ENCODE measurements at places on chromosomes 6 and 20. TPM values are rescaled to one million over a fixed set of nuclear protein-coding genes. Genes with fewer than 3 reads are reported as not detected.

Gene PSMB9
- 0.43 TPM for total RNA-seq

Gene FAXC
- 19.5 TPM for total RNA-seq

Gene SLC35F1
- 12.8 TPM for total RNA-seq

Gene ZNF334
- total RNA-seq: 31.8 TPM

Gene LY6G5B
- 13.9 TPM for total RNA-seq

Gene DNPH1
- total RNA-seq: 66.5 TPM

Measured in endodermal cell (in vitro differentiated cells).